ENCODE measurements at places on chromosomes 13 and 19.

DNA sequence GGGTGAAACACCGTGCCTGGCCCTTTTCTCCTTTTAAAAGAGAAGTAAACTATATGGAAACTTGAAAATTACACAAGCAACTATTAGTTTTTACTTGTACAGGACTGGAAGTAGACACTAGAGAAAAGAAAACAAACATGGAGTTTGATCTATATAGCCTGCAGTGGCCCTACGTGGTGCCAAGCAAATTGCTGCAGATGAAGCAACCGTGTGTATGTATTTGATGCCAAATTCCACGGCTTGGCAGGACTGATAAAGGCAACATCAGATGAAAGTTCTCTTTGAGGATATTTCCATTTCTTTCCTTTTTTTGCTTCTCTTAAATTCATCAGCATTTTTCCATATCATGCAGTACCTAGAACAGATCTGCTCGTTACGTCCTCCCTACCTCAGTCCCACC, 49.8 kb downstream of the ATP8A2 start:
- DNase-seq, result no peak

DNA sequence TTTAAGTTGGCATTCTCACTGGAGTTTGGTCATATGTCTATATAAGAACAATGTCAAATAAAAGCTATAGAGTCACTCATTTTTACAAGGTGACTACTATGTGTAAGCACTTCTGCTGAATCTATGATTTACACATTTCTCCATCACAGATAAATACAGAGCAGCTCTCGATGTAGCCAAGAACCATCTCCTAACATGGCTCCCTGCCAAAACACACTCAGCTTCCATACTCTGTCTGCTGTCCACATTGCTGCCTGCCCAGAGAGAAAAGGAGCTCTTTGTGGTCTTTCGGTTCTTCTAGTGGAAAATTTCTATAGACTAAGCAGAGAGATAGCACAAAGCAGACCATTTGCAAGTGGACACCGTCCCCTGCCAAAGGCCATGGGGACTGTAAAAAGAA, 190.9 kb upstream of the KLF12 start:
- DNase-seq, result peak; percentile 56

DNA sequence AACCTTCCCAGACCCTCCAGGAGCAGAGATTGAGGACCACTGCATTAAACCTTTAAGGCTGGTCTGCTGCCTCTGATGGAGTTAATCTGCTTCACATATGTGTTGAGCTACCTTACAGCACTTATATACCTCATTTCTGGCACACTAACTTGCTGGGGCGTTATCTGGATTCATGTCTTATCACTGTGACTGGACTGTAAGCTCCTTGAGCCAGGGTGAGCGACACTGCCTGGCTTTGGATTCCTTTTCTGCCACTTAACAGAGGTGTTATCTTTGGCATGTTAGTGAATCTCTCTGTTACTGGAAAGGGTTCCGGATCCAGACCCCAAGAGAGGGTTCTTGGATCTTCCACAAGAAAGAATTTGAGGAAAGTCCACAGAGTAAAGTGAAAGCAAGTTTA, 69.8 kb upstream of the RGCC start:
- no peak for DNase-seq

- no peak for DNase-seq
These were observed 26.3 kb downstream of the TMEM255B start for GRCh38 chr13:113785051-113786010.

DNA sequence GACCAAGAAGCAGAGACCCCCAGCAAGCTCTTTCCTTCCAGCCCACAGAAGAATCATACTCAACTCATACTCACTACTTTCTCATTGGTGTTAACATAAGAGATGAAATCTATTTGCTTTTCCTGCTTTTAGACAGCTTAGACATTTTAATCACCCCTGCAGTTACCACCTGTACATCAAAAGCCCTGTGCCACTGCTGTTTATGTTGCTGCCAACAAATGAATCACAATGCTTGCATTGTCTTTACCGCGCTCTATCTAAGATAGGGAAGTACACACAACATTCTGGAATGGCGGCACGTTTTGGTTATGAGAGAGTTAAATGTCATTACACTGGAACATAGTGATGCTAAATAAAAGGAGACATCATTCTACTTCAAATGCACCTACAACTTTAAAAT, 95.1 kb downstream of the ABCC4 start:
- no peak for DNase-seq

DNA sequence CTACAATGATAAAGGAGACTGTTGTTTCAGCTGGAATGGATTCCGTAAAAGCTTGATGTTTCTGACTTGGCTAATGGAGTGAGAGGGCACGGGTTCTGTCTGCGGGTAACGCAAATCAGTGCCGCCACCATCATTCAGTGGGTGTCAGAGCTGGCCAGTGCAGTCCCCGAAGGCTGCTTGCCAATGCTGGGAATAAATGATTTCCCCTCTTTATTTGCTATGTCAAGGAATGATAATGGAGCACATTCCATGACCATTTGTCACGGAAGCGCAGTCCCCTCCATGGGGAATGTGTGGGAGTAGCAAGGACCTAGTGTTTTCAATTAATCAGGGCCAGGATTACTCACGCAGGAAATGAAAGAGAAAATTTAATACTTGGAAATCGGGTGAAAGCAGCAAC, 899.3 kb downstream of the UQCRFS1 start:
- no peak for DNase-seq

DNA sequence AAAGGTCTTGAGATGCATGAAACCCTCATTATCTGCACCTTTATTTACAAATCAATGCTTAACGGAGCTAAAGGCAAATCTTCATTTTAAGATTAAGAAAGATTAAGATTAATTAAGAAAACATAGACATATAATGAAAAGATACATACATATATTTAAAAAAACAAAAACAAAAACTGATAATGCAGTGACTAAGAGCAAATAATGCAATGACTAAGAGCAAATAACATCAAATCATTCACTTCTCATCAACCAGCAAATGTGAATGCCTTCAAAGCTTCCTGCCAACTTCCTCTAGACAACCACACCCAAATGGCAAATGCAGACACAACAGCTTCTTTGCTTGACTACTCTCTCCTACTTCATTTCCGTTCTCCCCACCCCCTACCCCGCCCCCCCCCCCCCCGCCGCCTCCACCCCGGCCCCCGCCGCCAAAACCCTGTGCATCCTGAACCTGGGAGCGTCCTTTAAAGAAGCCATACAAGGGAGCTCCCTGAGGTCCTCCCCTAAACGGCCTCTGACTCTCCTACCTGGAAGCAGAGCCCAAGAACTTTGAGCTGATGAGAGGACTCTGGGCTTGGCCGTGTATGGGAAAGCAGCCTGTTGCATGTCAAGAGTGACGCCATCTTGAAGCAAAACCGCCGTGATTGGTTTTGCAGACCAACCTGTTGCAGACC, 24.5 kb downstream of the TEX101 start:
- no peak for DNase-seq

DNA sequence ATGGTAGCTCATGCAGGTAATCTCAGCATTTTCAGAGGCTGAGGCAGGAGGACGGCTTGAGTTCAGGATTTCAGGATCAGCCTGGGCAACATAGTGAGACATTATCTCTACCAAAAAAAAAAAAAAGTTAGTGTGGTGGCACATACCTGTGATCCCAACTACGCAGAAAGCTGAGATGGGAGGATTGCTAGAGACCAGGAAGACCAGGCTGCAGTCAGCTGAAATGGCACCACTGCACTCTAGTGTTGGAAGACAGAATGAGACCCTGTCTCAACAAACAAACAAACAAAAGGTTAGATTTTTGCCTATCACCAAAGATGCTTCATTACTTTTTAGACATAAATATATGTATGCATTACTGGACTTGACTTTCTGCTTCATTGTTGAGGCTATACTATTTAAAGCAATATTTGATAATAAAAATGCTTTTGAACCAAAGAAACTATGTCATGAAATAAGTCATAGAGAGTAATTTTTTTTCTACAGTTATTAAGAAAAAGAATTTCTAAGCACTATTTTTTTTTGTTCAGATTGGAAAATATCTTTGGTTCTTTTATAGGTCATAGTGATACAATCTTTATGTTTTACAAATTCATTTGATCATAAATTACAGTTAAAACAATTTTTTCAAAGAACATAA, 1180.1 kb upstream of the ATXN8OS start:
- no peak for DNase-seq

GRCh38 chr19:44745341-44745831, 3.1 kb upstream of the BCL3 start:
- DNase-seq, result no peak

- no peak for DNase-seq
These were observed 8.9 kb upstream of the GDF15 start for GRCh38 chr19:18377026-18377425.

GRCh38 chr13:24997367-24997967, 98.5 kb upstream of the PABPC3 start:
- peak; percentile 40 for DNase-seq

GRCh38 chr13:60229708-60230272, 66.1 kb upstream of the DIAPH3 start:
- no peak for DNase-seq

GRCh38 chr13:37091835-37092234, 13.6 kb downstream of the CSNK1A1L start:
- DNase-seq, result no peak

DNA sequence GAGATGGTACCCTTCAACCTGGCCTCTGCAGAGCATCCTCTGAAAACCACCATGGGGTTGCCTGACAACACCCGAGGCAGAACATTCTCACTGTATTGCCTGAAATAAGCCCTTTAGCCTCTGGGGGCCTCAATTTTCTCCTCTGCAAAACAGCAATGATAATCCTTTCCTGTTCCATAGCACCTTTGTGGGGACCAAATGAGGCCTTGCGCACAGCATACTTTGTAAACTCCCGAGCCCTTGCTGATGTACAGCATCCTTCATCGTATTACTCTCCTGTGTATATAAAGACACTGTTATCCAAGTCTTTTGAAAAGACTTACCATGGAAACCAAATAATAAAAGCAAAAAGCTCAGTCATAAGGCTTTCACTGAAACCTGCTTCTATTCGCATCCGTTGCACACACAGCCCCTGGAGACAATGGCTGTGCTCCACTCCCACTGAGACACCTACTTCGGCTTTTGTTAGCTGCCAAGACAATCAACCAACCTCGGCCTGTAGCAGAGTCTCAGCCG, 276.0 kb downstream of the FOXO1 start:
- no peak for DNase-seq

GRCh38 chr13:69373747-69374425, 733.7 kb upstream of the ATXN8OS start:
- DNase-seq, result no peak

DNA sequence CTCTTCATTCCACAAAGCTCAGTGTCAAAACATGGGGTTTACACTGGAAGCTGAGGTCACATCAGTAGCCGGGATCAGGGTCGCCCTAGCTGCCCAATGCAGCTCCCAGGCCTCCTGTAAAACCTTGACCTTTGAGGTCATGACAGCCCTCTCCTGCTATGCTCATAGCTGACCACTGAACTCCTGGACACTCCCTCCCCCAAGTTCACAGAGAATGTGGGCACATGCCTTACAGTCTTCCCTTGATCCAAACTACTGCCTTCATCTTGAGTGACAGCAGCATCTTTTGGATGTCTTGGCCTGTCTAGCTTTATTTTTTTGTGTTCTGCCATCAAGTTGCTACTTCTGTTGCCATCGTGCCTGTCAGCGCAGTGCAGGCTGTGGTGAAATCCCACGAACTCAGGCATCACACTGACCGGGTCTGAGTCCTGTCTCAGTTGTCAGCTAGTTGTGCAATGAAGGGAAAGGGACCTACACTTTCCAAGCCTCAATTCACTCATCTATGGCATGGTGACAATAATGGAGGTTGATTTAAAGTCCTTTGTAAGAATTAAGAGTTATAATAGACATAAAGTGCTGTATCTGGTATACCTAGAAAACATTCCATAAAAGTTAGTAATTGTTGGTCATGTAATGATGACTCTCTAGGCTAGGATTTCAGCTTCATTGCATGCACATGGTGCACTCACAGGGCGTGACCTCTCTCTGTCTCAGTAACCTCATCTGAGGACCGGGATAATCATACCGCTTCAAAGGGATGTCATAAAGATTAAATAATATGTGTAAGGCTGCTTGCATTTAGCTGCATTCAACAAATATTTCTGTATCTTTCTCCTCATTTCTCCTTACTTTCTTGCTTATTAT, 16.4 kb upstream of the ALOX5AP start:
- DNase-seq, result no peak

- no peak for DNase-seq
These were observed 24.9 kb upstream of the WDR18 start for GRCh38 chr19:958967-959855.

- peak; percentile 66 for DNase-seq
These were observed at the start of gene ZNF30 for GRCh38 chr19:34926685-34927375. TSS of gene ZNF30 (plus strand) at chr19:34926903. CDS start at chr19:34929948, 3,045 bp downstream.

- no peak for DNase-seq
These were observed 100.5 kb downstream of the FLT1 start for GRCh38 chr13:28394422-28394821.

DNA sequence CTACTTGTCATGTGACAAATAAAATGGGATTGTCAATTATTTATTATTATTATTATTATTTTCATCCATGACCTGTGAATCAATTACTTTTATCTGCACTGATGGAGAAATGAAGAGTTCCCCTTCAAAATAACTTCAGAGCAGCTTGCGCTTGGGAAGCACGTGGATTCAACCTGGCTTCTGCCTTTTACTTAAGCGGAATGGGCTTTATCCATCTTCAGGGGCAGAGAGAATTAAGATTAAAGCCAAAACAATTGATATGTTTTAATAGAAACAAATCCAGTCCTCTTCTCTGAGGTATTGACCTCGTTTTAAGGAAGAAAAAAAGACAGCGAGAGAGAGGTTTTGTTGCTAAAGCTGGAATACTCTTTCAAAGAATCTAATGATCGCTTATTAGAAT, 876 bp downstream of the SACS start:
- no peak for DNase-seq

GRCh38 chr13:33263976-33264619, 21.5 kb downstream of the STARD13 start:
- no peak for DNase-seq

DNA sequence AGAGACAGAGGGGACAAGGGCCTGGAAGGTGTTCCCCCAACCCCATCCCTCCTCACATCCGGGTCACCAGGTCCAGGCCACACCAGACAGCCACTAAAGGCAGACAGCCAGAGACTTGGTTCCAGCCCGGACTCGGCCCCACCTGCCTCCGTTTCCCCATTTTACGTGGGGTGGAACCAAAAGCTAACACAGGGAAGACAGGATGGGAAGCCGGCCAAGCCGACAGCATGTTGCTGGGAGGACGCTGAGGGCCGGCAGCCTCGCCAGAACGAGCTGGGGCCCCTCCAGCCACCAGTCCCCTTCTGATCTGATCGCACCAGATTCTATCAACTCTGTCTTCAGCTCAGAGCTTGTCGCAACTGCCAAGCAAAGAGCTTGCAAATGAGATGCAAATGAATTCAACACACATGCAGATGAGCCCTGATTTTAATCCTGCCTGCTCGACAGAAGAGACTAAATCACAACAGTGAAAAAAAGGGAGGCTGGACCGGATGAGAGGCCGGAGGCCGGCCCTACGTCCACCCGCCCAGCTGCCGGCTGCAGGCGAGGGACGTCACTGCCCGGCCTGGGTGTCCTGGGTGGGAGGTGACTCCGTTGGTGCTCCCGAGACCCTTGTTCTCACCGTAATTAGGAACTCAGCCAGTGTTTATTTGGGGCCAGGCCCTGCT, 17.5 kb upstream of the SHC2 start:
- no peak for DNase-seq

GRCh38 chr19:51921949-51922348, 5.3 kb upstream of the ZNF613 start:
- no peak for DNase-seq
